ENCODE measurements at places on chromosomes 7 and 10.

DNA sequence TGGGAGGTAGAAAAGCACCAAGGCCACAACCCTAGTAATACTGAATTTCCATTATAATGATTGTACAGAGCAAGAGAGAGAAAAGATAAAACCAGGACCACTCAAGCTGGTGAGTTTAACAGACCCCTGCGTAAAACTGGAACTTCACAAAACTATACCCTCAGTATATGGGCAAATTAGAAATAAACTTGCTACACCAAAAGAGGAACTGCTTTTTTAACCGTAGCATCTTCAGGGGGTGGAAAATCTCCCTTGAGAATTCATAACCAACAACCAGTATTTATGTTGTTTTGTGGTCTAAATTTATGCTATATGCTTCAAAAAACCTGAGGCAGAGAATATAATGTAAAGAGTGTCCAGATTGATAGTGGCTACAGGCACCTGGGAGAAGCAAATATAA is 171.2 kb downstream of the SGMS1 start:
- DNase-seq: no peak

DNA sequence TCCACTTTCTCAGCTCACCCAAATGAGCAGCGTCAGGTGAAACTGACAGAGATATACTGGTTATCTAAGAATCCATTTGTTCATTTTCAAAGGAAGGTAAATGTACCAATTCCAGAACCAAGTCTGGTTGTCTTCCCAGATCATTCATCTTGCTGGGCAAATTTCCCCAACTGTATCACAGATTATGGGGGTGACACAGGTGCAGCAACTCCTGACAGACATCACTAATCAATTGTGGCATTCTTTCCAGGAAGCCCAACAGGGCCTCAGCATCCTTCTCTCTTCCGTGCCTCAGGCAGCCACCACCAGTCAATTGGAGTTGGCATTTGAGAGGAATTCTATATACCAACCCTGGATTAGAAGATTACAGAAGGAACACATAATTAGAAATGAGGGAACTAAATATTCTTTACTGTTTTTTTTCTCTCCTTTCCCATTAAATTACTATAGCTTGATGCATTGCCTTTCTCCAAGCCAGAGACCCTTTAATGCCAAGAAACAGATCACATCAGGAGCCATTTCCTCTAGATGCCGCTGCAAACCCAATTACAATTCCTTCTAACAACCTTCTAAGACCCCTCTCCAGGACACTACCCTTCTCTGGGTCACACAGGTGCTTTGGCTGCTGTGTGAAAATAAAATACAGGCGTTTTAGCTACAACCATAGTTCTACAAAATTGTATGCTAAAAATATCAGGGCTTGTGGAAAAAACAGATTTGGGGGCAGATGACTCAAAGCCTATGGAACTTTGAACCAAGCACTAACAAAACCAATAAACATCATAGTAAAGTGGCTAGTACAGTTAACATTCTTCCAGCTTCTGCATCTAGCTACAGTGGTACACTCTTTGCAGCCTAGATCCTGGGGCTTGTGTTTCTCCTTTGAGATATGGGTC is 291.6 kb downstream of the RNLS start:
- no peak for DNase-seq

- no peak for DNase-seq
These were observed 38.6 kb downstream of the MPLKIP start for GRCh38 chr7:40095695-40096327.

- DNase-seq: no peak
These were observed 75.5 kb downstream of the GRID1 start for GRCh38 chr10:86290933-86291615.

DNA sequence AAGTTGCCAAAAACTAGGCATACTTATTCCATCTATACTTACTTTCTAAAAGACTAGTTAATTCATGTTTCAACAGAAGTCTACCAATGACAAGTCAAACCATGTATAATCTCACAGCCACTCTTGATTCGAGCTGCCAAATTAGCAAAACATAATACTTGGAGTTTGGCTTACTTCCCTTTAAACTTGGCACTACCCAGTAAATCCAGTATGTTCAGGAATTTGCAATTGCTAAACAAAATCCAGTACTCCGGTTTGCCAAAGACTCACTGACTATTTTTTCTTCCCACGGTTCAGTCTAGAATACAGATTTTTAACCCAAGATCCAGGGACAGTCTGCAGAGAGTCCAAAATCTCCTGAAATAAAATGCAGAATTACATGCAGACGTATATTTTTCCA is 4.6 kb downstream of the OAT start:
- DNase-seq: no peak

GRCh38 chr10:119542988-119543813 is 682 bp upstream of the RGS10 start:
- no peak for DNase-seq

DNA sequence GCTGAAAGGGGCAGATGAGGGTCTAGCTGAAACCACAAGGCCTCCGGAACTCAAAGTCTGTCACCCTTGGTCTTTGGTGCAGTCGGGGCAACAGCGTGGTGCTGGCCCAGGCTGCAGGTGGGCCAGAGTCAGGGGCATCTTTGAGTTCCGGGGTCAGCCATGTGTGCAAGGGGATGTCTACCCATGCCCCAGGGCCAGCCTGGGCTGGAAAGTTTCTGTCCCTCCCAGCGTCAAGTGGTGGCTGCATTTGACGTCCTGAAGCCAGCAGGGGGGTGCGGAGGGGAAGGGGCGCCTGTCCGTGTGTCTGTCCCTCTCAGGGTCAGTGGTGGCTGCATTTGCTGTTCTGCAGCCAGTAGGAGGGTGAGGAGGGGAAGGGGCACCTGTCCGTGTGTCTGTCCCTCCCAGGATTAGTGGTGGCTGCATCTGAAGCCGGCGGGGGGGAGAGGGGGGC is 638 bp downstream of the BRAT1 start:
- no peak for DNase-seq

- no peak for DNase-seq
These were observed 32.8 kb upstream of the VIPR2 start for GRCh38 chr7:159177284-159177953.

GRCh38 chr7:56121440-56121839 is 5.2 kb upstream of the NUPR2 start:
- no peak for DNase-seq
